CD4-positive, alpha-beta T cell treated with Interleukin-12 subunit alpha and Interleukin-12 subunit beta, for 1 hour (primary cell): ENCODE measurements at places on chromosomes 3 and 15.

DNA sequence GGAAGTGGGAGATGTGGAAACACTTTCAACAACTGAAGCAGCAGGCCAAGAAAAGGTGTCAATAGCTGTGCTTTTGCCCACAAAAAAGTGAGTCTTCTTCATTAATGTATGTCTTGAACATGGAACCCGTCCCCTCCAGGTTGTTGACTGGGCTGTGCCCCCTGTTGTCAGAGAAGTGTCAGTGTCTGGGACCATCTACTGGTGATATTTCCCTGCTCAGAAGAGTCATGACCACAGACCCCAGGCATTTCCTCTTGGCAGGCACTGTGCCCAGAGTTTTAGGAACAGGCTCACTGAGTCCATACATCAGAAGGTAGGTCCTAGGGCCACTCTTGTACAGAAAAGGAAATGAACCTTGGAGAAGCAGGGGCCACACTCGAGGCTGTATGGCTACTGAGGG, 54.8 kb upstream of the LARS2 start:
- no peak for DNase-seq

DNA sequence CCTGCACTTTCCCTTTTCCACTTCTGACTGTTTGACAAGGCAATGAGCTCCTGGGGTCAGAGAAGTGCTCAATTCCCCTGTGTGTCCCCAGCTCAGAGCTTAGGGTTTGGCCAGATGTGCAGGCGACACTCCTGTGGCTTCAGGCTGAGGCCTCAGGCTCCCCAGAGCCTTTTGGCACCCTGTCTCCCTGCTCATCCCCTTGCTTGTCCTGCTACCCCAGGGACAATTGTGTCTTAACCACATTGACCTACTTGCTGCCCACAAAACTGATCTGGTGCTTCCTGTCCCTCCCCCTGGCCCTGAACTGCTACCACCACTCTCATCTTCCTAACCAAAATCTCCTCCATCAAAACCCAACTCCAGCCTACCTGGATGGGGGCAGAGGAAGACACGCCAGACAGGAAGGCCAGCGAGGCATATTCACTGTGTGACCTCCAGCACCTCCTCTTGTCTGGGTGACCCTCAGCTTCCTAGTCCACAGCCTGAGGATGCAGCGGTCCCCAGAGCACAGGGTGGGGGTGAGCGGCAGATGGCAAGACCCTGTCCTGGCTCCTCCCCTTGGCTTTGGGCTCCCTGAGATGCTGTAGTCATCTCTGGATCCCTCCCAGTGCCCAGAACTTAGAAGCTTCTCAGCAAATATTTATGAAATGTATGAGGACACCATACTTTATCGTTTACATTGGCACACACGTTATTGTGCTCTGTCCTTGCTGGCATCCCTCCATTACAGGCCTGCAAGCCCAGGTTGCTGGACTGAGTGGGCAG, 98.9 kb upstream of the SLC6A6 start:
- DNase-seq, result no peak

- DNase-seq, result no peak
These were observed 125.9 kb upstream of the DLG1 start for GRCh38 chr3:197424266-197424665.

- DNase-seq, result peak; percentile 42
These were observed 44.4 kb upstream of the FAN1 start for GRCh38 chr15:30859091-30859874.

DNA sequence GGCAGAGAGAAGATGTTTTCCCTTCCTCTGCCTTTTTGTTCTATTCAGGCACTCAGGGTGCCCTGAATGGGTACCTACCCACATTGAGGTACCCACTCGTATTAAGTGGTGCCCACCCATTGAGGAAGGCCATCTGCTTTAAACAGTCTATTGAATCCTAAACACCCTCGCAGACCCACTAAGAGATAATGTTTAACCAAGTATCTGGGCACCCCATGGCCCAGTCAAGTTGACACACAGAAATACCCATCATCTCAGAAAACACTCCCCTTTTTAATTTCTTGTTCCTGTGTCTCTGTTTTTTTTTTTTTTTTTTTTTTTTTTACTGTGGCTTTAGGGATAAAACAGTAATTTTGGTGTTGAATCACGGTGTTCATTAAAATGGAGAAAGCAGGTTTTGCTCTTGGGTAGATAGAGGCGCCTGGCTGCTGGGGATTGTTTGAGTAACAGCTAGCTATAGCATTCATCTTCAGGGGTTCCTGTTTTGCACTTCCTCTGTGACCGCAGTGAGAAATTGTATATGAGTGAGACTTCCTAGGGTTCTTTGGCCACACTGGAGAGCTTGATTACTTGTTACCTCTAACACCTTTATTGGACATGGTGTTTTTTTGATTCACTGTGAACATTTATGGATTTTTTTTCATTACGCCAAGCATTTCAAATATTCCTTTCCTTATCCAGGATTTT, 259.1 kb downstream of the PTPRG start:
- DNase-seq, result no peak

DNA sequence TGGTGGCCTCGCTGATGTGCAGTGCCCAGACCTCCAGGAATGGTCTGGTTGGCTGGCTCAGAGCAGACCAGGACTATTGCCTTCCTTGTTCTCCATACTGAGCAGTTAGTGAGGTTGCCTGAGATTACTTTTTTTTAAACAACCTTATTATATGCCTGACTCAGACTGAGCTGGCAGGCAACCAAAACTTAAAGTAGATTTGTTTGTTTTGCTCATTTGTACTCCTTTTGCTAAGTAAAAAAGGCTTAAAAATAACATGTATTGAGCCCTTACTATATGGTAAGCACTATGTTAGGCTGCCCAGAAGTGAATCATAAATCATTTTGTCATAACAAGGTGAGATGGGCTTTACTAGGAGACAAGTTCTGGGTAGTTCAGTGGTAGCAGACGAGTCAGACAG, 92.4 kb downstream of the GHSR start:
- DNase-seq, result no peak

- no peak for DNase-seq
These were observed 49.4 kb downstream of the CLASP2 start for GRCh38 chr3:33668618-33669017.

DNA sequence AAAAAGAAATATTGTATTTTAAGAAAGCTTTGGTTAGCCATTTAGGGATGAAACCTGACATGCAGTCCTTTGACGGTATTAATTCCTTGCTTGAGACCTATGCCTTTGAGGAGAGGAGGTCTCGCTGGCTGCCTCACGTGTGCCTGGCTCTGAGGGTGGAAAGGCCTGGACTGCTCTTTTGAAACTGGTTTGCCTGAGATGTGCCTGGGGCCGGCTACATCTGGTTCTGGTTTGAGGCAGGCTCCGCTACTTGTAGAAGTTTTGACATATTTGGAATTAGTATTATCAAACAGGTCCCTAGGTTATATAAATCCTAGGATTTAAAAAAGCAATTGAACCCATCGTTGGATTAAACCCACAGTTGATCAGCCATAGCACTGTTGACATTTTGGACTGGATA, 6.5 kb downstream of the NISCH start:
- no peak for DNase-seq

DNA sequence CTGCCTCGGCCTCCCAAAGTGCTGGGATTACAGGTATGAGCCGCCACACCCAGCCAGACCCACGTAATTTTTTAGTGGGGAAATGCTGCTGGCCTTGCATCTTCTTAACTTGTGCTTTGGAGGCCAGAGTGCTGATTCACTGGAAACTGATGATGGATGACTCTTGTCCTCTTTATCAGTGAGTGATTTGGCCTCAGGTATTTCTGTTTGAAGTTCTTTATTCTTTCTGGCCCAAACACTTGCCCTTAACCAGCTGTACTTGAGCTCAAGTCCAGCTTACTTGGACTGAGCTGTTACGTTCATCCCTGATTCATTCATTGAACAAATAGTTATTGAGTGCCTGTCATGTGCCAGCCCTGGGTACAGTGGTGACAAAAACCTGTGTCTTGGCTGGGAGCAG, 4.2 kb downstream of the PTPN23 start:
- no peak for DNase-seq

- DNase-seq, result no peak
These were observed 6.9 kb downstream of the HEXA start for GRCh38 chr15:72368899-72369298.

- DNase-seq, result no peak
These were observed 29.1 kb upstream of the GOLIM4 start for GRCh38 chr3:168124791-168125190.

GRCh38 chr3:188192034-188192433, 38.1 kb downstream of the LPP start:
- no peak for DNase-seq

- DNase-seq, result no peak
These were observed 591.9 kb downstream of the ROBO1 start for GRCh38 chr3:79175870-79176269.

DNA sequence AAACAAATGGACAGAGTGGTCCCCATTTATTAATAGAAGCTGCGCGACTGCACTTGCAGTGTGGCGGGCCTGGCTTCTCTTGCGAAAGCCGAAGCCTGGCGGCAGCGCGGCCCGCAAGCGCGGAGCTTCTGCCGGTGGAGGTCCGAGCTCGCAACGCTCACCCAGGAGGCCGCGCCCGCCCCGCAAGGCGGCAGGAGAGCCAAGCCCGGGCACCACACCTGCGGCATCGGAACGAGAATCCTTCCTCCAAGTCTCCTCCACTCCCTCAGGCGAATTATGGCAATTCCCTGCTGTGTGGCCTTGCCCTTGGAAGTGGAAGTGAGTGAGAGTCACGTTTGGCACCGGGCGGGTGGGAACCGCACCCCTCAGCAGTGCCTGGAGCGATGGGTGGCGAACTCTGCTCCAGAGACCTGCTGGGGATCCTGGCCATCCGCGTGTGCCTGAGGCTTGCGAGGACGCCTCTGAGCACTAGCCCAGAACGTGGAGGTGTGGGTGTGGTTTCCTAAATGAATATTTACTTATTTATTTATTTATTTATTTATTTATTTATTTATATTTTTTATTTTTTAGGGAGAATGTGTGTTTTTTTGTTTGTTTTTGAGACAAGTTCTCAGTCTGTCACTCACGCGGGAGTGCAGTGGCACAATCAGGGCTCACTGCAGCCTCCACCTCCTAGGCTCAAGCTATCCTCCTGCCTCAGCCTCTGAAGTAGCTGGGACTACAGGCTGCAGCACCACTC, 133.7 kb upstream of the UBE2E1 start:
- DNase-seq, result no peak
